ENCODE measurements at places on chromosomes 7 and 10.

- no peak for DNase-seq
Observed at GRCh38 chr7:135257-135653, 57.1 kb upstream of the FAM20C start.

- no peak for DNase-seq
Observed at GRCh38 chr10:34886906-34887642, 72.0 kb upstream of the PARD3 start.

- DNase-seq: no peak
Observed at GRCh38 chr10:28177944-28178637, 124.8 kb downstream of the MPP7 start.

GRCh38 chr10:117805139-117805538 is 241.6 kb downstream of the RAB11FIP2 start:
- DNase-seq: no peak

DNA sequence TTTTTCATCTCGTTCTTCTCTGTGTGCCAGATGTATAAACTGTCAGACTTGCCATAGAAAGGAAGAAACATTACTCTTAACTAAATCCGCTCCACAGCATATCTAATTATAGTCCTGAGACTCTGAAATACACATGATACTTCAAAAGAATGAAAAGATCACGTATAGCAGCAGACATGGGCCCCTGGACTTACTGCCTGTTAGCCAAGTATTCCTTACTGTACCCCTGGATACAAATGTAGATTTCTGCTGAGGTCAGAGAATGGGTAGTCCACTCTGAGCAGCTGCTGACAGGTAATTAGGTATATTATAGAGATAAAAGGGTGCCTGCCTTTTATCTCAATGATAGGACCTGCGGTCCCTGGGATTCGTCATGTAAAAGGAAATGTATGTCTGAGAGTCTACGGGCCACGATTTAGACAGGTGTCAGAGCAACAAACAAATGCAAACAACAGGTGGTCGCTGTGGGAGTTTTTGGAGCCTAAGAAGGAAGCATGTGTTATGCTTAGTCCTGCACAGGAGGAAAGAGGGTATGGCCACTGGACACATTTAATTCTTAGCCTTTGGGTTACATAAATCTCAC is 69.4 kb downstream of the VOPP1 start:
- DNase-seq: no peak

DNA sequence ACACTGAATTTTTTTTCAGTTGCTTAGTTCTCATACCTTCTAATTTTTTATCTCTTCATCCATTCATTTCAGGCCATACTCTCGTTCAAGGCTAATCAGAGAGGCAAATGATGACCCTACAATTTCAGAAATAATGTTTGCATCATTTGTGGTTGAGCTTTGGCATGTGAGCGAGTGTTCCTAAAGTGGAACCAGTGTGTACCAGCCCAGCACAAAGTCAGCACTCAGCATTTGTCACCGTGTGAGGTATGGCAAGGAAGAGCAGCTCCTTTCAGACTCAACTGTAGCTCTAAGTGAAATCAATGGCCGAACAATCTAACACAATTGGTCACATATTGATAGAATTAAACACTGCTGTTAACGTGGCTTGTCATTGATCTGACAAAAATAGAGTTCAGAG is 154.6 kb downstream of the POU6F2 start:
- DNase-seq: no peak
